ENCODE measurements at places on chromosomes 2 and 18. TPM values are rescaled to one million over a fixed set of nuclear protein-coding genes. Genes with fewer than 3 reads are reported as not detected.

Gene GKN2
- not detected for total RNA-seq

DNA sequence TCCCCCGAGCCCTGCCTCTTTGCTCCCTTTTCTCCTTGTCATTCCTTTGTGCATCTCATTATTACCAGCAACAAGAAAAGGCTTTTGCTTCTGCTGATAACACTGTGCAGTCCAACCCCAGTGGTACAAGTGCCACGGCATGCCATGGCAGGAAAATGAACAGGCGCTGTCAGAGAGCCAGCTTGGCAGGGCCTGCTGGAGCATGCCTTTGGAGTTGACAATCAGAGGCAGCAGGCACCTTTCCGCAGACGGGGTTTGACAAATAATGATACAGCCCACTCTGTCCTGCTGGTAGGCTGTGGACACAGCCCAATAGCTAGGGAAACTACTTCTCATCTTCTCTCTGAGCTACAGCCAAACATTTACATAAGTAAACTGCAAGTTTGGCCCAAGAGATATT is 243.9 kb upstream of the LRRTM1 start:
- no peak for DNase-seq

- no peak for DNase-seq
Measured at GRCh38 chr2:144324446-144325045, 195.4 kb downstream of the ZEB2 start.

- DNase-seq = no peak
Measured at GRCh38 chr2:36578343-36579296, 19.3 kb downstream of the FEZ2 start.

Measured in fibroblast of villous mesenchyme (primary cell).